T-helper 17 cell (primary cell): ENCODE measurements at places on chromosomes 7 and 10.

DNA sequence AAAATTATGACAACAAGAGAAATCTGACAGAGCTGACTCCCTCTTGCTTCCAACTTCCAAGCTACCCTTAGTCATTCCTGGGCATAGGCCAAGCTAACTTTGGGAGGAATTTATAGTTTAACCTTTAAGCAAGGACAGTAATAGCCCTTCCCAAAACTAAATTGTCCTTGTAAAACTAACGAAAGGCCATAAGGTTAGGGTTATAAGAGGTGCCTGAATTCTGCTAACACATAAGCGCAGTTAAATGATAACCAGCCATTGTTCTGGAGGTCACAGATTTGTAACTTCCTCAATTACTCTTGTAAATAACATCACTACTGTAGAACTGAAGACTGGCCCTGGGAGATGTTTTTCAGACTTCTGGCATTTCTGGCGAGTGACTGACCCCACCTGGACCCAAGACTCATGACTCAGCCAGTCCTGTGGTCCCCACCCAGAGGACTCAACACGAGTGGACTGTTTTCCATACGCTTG lies 481.2 kb downstream of the KCNMA1 start:
- DNase-seq = no peak

DNA sequence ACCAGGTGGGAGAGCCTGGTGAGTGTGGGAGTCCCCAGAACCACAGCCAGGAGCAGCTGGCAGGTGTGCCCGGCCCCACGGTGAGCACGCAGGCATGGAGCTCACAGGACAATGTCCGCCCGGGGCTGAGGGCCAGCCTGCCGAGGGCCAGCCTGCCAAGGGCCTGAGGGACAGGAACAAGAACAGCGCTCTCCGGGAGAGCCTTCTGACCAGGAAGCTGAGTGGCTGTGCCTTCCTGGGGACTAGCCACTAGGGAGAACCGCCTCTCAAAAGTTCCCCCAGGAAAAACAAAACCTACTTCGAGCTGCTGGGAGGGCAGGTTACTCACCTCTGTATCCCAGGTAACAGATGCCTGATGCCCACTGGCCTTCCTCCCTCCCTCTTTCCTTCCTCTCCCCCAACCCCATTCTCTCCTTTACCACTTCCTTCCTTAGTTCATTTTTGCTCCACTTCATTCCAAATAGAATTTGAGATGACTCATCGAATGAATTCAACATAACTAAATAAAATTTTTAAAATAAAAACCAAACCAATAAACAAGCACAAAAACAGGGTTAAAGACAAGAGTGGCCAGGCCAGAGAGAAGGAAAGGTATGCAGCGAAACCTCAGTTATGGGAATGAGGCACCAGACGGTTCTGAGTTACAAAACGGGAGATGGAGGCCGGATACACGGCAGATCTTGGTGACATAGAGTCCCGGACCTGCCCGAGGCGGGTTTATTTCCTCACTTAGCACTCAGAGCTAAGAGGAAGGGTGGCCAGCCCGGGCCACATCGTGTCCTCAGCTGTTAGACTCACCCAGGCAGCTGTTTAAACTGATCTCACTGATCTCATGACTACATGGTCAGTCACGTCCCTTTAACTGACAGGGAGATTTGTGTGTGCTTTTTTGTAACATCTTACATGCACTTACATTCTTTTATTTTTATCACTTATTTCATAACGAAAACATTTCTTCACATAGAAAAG lies 128.5 kb downstream of the TNS3 start:
- DNase-seq = no peak

DNA sequence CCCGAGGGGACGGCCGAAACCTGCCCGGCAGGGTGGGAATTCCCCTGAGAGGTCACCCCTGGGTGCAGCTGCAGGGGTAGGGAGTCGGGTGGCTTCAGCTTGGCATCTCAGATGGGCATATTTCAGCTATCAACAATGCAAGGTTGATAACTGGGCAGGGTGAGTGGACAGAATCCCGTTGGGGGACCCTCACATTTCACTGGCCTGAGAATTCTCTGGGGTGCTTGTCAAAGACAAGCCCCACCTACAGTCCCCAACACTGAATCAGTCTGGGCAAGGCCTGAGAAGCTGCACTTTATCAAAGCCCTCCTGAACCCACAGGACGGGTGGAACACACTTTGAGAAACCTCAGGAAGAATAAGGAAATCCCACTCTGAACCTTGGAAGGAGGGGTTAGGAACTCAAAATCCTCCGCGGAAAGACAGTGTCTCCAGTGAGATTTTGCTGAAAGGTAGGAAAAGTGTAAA lies 3.1 kb downstream of the RGS10 start:
- DNase-seq = no peak

DNA sequence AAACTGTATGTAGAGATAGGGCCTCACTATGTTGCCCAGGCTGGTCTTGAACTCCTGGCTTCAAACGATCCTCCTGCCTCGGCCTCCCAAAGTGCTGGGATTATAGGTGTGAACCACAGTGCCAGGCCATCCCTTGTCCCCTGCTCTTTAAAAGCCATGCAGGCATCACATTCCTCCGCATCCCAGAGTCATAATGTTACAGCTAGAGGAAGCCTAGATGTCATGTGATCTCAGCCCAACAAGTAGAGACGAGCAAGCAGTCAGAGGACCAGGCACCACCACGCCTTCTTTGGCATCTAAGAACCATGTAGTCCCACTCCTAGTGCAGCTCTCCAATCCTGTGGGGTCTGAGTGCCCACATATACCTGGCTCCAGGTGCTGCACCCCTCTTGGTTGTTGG lies 13.1 kb downstream of the PODXL start:
- no peak for DNase-seq

- DNase-seq = no peak
Observed at GRCh38 chr7:127950233-127950935, 80.9 kb downstream of the LRRC4 start.

GRCh38 chr10:17882557-17882956 lies 69.2 kb upstream of the SLC39A12 start:
- no peak for DNase-seq

DNA sequence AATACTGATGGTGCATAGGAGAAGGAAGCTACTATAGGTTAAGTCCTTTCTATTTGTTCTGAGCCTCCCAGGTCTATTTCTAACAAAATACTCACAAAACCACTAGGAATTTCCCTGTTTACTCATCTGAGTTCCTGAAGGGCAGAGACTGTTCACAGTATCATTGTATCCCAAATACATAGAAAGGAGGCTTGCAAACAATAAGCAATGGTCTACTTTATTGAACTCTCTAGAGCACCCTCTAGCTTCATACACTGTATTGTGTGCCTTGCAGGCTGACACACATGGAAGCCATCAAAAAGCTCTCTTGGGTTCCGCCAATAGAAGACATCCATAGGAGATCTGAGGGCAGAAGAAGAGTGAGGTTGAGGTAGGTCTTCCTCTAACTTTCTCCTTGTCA lies 826.1 kb downstream of the GRM8 start:
- DNase-seq = no peak

- DNase-seq = no peak
Observed at GRCh38 chr7:85290269-85290668, 103.4 kb upstream of the SEMA3D start.

DNA sequence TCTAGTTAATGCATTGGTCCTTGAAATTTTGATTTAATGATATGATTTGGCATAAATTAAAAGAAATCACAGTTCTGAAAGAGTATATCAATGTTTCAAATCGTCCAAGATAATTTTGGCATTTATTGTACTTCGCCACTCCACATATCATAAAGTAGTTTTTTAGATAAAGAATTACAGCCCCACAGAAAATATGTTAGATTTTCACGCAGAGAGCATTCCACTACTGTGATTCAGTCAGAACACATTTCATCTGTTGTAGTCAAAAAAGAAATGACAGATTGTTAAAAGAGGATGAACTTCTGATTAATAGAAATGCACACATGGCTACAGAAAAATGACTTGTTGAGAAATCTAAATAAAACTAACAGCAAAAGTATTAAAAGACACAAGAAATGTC lies 1063.5 kb upstream of the LRRN3 start:
- DNase-seq = no peak

GRCh38 chr10:3783316-3783681 lies 1.7 kb downstream of the KLF6 start:
- peak; percentile 35 for DNase-seq

GRCh38 chr7:69714886-69715576 lies 116.8 kb downstream of the AUTS2 start:
- DNase-seq = no peak

DNA sequence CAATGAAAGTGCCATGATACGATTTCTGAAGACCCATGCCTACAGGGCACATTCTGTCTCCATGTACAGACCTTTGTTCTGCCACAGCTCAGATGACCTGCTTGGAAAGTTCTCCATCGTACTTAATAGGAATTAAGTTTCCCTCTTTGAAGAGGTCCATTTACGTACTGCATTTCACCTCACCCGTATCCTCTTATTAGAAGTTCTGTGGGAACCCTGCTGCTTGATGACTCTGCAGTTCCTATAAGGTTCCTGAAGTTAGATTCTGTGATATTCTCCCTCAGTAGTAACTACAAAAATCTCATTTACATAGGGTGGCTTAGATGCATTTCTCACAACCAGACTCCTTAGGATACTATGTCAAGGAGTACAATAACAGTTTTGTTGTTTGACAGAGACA lies 50.9 kb downstream of the MINDY3 start:
- DNase-seq = no peak

- no peak for DNase-seq
Observed at GRCh38 chr10:33143160-33143728, 185.2 kb upstream of the ITGB1 start.

- DNase-seq = no peak
Observed at GRCh38 chr10:86225103-86225782, 141.4 kb downstream of the GRID1 start.

- no peak for DNase-seq
Observed at GRCh38 chr7:20696803-20697333, 81.4 kb downstream of the ABCB5 start.

DNA sequence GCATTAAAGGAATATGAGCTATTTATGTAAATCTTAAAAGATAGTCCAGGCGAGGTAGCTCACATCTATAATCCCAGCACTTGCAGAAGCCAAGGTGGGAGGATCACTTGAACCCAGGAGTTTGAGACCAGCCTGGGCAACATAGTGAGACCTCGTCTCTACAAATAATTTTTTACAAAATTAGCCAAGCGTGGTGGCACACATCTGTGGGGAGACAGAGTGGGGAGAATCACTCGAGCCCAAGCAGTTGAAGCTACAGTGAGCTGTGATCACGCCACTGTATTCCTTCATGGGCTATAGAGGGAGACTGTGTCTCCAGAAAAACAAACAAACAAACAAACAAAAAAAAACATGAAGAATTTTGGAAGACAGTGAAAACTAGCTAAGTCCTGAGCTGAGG lies 28.4 kb downstream of the HERC4 start:
- no peak for DNase-seq

DNA sequence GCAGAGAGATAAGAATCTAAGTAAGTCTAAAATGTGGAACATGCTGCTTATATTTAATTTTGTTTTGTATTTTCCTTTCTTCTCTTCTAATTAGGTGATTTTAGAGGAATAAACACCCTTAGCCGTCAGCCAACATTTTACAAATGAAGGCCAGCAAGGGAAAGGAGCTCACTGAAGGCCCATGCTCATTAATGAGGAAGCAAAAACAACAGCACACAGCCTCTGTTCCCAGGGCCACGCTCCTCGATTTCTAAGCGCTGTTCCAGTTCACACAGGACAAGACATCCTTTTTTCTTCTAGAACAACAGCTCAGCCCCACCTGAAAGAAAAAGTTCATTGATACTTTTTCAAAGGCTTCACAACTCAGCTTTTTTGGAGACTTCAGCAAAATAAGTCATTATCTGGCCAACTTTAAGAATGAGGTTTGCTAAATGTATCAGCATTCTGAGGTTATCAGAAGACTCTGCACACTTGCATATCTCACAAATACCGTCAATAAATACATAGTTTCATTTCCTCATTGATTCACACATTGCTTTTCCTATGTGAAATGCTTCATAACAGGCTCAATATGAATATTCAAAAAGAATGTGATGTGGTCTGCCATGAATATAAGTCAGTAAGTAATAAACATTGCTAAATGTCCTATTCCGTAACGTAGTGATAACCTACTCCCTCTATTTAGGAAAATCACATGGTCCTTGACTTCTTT lies 34.8 kb upstream of the SFMBT2 start:
- DNase-seq = no peak

DNA sequence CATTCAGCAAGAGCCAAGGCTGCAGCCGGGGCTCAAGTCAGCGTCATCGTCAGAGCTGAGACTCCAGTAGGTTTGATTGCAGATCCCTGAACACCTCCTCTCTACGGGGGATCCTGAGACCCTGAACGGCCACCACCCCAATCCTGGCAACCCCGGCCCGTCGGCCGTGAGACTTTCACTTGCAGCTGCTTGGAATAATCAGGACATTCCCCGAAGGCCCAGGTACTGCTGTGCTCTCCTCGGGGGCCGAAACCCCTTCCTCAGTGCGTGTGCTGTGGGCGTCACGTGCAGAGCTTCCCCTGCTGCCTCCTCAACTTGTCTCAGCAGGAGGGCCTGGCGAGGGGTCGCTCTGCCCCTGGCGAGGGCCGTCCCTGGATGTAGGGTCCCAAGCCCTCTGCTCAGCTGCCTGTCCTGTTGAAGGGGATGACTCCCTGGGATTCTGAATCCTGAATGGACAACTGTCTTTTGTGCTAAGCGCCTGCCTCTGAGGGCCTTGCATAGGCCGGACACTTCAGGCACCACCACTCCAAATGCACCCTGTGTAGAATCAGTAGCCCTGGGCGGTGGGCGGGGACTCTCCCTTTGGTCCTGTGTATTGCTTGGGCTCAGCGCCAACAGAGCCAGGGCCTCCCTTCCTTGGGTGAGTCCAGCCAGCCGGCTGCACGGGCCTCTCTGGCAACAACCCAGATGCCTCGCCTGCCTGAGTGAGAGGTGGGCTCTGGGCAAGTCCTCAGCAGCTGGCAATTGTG lies 63.8 kb upstream of the EBF3 start:
- DNase-seq = no peak

DNA sequence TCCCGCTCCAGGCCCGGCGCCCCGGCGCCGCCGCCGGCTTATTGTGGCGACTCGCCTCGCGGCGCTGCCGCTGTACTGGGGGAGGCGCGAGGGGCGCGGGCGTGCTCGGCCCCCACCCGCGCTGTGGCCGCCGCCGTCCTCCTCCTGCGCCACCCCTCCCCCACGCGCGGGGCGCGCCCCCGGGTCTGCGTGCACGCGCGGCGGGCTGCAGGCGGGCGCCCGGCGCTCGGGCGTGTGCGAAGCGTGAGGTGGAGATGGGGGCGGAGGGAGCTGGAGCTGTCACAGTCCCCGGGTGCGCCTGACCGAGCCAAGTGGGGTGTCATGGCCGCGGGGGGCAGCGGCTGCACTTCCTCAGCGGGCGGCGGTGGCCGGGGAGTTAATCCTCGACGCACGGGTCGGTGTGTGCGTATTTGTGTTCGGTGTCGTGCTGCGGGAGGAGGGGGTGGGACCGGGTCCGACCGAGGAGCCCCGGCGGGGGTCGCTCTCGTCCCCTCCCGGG lies 672 bp downstream of the LCOR start:
- peak; percentile 83 for DNase-seq

- DNase-seq = no peak
Observed at GRCh38 chr7:94173436-94173835, 169.3 kb upstream of the BET1 start.

GRCh38 chr10:78778444-78779338 lies 290.1 kb upstream of the ZMIZ1 start:
- no peak for DNase-seq
